EL (cell line): ENCODE measurements at places on chromosomes 16 and 17.

GRCh38 chr16:30998852-30999761 lies 11.3 kb downstream of the STX1B start:
- no peak for DNase-seq

DNA sequence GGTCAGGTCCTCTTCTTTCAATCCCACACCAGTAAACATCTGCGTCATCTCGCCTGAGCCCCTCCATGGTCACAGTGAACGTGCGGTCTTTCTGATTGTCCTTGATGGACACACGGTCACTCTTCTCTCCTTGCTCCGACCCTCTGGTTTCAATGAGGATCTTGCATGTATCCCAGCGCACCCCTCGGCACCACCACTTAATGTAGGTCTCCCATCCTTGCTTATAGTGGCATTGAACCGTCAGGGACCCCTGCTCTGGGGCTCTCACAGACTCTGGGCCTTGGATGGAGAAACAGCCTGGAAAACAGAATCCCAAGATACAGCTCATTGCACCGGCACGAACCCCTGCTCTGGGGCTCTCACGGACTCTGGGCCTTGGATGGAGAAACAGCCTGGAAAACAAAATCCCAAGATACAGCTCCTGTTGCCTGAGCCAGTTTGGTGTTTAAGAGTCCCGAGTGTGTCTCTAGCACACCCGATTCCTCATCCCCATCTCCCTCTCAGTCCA lies 5.4 kb downstream of the CD300LB start:
- DNase-seq, result no peak

- no peak for DNase-seq
Observed at GRCh38 chr16:27175888-27176287, 27.4 kb upstream of the KDM8 start.

GRCh38 chr17:33803199-33803685 lies 451.8 kb upstream of the CCL2 start:
- no peak for DNase-seq

- no peak for DNase-seq
Observed at GRCh38 chr17:34414339-34414738, 51.3 kb upstream of the CCL1 start.

DNA sequence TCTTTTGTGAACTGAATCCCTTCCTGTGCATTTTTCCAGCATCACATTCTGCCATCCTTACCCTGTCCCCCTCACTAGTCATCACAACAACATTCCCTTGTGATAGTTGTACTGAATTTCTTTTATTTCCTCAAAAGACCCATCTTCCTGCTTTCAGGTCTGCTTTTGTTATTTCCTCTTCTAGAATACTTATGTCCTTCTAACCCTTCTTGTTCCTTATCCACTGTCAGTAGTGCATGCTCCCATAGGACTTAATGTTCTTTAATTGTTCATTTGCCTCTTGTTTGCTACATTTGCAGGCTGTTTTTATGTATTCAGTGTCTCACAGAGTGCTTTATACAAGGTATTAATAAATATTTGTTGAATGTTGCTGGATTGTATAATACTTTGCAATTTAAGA lies 73.0 kb downstream of the BCAS3 start:
- DNase-seq, result no peak

GRCh38 chr16:66824006-66824405 lies 6.8 kb downstream of the NAE1 start:
- no peak for DNase-seq

DNA sequence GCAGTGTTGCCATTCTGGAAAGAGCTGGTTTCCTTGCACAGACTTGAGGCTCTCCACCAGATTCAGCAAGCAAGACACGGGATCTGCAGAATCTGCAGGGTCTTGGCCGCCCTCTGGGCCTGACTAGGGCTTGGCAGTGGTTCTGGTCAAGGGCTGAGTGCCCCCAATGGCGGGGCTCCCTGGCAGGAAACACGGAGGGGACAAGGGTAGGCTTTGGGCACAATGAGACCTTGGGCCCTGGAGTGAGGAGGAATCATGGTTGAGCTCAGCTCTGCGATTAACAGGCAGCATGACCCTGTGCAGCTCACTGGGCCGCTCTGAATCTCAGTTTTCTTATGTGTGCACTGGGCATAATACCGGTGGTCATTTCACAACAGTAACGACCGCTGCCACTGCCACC lies 249.9 kb downstream of the GSG1L start:
- no peak for DNase-seq

GRCh38 chr17:39599004-39599664 lies 8.6 kb downstream of the NEUROD2 start:
- DNase-seq, result no peak

DNA sequence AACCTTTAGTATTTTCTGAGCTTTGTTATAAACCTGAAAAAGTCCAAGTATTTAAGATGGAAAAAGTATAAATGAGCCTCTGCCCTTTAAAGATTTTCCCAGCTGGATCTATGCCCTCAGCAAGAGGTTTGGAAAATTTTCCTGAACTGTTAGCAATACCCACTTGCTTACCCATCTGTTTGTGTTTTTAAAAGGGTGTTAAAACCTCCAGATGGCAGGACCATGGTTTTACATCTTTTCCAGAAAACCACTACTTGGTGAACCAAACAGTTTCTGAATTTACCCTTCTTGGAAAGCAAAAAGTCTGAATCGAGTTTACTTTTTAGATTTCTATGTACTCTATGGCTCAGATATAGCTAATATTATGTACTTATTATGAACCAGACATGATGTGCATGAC lies 719 bp downstream of the PMFBP1 start:
- no peak for DNase-seq

DNA sequence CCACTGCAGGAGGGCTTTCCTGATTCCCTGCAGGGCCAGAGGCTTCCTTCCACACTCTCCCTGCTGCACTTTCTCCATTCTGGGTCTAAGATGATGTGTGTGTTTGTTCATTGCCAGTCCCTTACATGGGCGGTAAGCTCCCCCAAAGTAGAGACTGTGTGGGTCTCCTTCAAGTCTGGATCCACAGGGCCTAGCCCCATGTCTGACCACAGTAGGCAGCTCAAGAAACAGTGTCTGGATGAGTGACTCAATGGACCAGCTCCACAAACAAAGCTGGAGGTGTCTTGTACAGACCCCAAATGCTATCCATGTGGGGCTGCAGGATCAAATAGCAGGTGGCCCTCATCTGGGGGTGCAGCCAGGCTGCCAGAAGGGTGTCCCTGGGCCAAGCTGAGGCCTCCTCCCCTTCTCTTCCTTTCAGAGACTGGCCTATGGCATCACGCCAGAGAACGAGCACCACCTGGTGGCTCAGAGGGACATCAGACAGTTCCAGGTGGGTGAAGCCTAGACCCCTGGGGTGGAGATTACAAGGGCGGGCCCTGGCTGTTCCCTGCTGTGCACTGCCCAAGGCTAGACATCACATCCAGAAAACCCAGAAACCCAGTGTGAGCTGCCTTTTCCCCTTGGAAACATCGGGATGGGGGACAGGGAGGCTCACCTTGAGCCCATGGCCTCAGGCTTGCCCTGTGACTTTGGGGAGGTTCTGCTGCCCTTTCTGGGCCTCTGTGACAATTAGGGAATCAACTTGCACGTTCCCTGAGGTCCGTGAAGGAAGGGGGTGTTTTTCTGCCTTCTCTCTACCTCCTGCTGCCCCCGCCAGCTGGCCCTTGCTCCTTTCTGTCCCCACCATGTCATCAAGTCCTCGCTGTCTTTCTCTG lies 45.9 kb downstream of the SLC6A2 start:
- peak; percentile 42 for DNase-seq

- DNase-seq, result no peak
Observed at GRCh38 chr17:47732399-47733046, 513 bp upstream of the TBX21 start.

DNA sequence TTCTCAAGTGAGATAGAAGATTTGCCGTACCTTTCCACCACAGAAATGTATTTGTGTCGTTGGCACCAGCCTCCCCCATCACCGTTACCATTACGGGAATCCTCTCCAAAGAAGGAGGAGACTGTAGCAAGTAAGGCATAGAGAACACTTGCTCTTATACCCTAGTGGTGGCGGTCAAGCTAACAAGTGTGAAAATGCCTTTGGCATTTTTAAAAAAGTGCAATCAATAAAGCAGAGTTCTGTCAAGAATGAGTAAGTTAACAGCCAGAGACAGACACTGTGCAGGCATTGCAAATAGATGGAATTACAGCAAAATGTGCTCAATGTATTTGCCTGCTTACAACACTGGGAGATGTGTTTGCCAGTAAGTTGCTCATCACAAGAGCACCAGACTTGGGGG lies 7.7 kb downstream of the MSL1 start:
- DNase-seq, result no peak

GRCh38 chr17:40451420-40451819 lies 8.2 kb downstream of the IGFBP4 start:
- peak; percentile 75 for DNase-seq

GRCh38 chr17:50270435-50271362 lies 3.6 kb upstream of the TMEM92 start:
- DNase-seq, result peak; percentile 87

- DNase-seq, result no peak
Observed at GRCh38 chr16:16108759-16109158, 114.5 kb downstream of the ABCC6 start.
